ENCODE measurements at places on chromosomes 1 and 21. TPM values are rescaled to one million over a fixed set of nuclear protein-coding genes. Genes with fewer than 3 reads are reported as not detected.

Gene SPATA17
- total RNA-seq, result not detected

Gene HSD3B1
- total RNA-seq, result not detected

Gene INTS3
- total RNA-seq, result 60.6 TPM

Gene ARHGAP30
- 314 TPM for total RNA-seq

Gene PIGK
- total RNA-seq, result 22.3 TPM

Gene S100A7
- not detected for total RNA-seq

Gene DPH5
- 26.6 TPM for total RNA-seq

Gene LCE3D
- not detected for total RNA-seq

Gene SPRR5
- total RNA-seq, result not detected

Gene CD1E
- not detected for total RNA-seq

Gene CHI3L2
- total RNA-seq, result 23.9 TPM

Gene HMGCS2
- total RNA-seq, result not detected

Gene IKBKE
- total RNA-seq, result 229 TPM

Gene TCEA3
- 5.5 TPM for total RNA-seq

Gene MX1
- total RNA-seq, result 368 TPM

Gene INSRR
- 0.63 TPM for total RNA-seq

Data from T-helper 1 cell treated with Interleukin-12 subunit alpha and Interleukin-12 subunit beta and Interleukin-4 antibody, amounts not matched to agents 30 ng/mL and 1 ng/mL, for 36 hours (primary cell).